ENCODE measurements at places on chromosomes 1 and 21.

- no peak for DNase-seq
Observed at GRCh38 chr1:2038229-2038628, 12.0 kb upstream of the PRKCZ start.

DNA sequence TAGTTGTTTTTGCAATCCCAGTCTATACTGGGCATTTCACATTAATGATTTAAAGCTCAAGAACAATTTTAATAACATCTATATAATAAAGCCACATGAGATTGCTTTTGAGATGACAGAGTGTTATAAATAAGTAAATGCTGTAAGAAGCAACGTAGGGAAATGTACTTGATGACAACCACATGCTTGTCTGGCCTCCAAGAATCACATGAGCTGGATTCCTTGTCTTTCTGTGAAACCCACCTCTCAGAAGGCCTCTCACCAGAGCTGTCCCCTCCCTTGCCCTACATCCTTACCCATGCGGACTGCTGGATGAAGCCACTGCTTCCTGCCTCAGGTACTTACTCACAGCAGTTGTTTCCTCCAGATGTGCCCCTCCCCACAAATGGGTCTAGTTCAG lies 145.1 kb upstream of the CTTNBP2NL start:
- no peak for DNase-seq

DNA sequence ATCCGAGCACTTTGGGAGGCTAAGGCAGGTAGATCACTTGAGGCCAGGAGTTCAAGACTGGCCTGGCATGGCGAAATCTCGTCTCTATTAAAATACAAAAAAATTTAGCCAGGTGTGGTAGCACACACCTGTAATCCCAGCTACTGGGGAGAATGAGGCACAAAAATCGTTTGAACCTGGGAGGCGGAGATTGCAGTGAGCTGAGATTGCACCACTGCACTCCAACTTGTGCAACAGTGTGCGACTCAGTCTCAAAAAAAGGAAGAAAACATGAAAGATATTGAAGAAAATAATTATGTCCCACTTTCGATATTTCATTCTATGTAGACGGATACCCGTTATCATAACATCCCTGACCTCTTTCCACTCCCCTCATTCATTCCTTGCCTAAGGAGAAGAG lies 19.2 kb downstream of the TUT4 start:
- DNase-seq = no peak

DNA sequence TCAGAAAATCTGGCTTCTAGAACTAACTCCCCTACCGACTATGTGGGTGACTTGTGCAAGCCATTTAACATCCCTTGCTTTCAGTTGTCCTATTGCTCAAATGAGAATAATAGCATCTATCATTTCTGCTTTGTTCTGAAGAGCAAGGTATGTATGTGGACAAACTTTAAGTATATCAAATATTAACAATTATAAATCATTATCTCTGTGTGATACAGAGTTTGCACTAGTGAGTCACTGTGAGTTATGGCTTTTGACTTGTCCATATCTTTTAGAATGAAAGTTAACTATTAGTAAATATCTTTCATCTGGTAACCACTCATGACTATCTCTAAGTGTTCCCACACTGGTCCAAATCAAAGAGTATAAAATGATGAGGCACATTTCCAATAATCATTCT lies 812.9 kb upstream of the ADGRL2 start:
- DNase-seq = no peak

- no peak for DNase-seq
Observed at GRCh38 chr1:27521336-27521831, 31.4 kb upstream of the WASF2 start.

DNA sequence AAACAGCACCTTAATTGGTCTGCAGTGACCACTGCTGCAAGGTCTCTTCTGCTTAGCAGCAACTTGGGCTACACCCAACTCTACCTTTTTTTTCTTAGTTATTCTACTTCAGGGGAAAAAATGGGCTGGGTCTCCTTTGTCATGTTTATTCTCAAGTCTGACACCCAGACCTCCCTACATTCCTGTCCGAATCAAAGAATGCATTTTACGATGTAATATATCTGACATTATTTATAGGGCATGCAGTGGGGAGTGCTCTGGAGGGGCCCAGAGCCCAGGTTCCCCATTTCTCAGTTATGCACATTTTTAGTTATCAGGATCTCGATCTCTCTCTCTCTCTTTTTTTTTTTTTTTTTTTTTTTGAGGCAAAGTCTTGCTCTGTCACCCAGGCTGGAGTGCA lies 50.5 kb downstream of the OPTC start:
- no peak for DNase-seq

DNA sequence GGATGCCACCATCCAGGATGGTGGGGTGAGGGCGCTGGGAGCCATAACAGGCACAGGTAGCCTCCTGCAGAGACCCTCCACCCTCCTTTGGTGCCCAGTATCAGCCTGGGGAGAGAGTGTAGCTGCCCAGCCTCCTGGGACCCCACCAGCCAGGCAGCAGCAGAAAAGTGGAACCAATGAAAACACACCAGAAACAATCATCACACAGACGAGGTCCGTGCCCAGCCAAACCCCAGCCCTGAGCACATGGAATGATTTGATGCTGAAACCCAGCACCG lies 285.1 kb downstream of the PTPRU start:
- DNase-seq = no peak

Data from stimulated activated CD8-positive, alpha-beta memory T cell treated with anti-CD3 and anti-CD28 coated beads, Interleukin-7, amount 100 ng/mL, for 1 hour (primary cell).